ENCODE measurements at places on chromosomes 6 and 20.
A peak's percentile ranks its signal among the peaks of the same experiment; 100 is the strongest.

GRCh38 chr6:1749041-1749440 lies 139.3 kb downstream of the FOXC1 start:
- DNase-seq, result no peak

DNA sequence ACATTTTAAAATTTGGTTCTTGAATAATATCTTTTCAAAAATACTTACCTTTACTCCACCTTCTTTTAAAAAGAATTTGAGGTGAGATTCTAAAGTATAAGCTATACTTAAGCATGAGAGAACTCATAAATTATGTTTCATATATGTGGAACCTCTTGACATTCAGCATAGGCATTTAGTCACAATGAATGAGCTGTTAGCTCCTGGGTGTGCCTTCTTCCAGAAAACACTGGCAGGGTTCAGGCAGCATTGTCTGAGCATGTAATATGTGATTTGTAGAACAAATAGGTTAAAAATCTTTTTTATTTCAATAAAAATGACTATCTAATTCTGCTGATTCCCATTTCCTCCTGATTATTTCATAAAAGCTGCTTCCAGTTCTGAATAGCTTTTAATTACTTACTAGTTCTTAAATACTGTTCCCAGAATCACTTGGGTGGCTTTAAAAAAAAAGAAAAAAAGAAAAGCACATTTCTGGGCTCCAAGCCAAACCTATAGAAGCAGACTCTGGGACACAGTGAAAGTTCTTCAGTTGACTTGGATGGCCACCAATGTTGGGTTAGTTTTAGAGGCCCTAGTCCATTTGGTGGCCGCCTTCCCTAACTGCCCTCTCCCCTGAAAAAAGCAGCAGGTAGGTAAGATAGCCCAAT lies 20.2 kb downstream of the RNF8 start:
- DNase-seq, result no peak

GRCh38 chr6:116070101-116070500 lies 9.4 kb upstream of the FRK start:
- no peak for DNase-seq

GRCh38 chr20:63351811-63352591 lies 9.1 kb downstream of the CHRNA4 start:
- DNase-seq, result no peak

DNA sequence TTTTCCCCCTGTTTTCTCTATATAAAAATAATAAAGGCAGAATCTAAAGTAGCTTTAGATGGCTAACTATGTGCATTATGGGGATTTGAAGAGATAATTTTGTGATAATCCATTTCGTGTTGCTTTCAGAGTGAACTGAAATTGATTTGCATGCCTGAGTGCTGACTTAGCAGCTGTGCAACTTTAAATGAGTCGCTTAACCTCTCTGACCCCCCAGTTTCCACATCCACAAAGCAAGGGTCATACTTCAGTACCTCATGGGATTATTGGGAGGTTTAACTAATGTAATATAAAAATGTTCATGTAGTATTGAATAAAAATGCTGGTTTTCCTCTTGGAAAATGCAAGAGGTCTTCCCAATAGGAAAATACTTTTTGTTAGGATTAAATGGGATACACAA lies 63.8 kb upstream of the FABP7 start:
- no peak for DNase-seq

DNA sequence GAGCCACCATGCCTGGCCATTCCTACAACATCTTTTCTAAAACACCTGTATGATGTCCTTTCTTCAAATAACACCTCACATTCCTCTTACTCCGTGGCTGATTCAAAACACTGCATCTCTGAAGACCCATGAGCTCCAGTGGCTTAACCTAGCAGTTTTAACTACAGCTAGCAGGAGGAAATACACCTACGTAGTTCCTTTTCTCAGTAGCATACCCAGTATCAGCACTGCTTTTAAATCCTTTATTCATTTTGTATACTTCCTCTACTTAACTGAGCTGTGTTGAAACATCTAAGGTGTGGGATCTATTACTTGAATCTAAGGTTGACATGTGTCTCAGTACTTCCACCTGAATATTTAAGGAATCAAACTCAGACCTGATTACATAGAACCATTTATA lies 113.6 kb upstream of the CCDC28A start:
- DNase-seq, result no peak

DNA sequence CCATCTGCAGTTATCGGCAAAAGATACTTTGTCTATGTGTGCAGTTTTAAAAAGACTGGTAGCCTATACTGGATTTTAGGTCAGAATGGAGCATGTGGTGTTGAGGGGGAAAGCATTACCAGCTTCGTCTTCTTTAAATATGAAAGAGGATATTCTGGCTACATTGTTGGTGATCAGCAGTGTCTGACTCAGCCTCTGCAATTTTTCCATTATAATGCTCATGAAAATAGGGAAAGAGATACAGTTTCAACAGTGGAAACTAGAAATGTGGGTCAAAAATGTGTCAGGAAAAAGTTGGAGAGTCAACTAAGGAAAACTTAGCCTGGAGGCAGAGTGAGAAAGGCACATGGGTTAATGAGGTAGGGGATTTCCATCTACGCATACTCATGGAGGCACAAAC lies 45.2 kb downstream of the HDGFL1 start:
- DNase-seq, result no peak

DNA sequence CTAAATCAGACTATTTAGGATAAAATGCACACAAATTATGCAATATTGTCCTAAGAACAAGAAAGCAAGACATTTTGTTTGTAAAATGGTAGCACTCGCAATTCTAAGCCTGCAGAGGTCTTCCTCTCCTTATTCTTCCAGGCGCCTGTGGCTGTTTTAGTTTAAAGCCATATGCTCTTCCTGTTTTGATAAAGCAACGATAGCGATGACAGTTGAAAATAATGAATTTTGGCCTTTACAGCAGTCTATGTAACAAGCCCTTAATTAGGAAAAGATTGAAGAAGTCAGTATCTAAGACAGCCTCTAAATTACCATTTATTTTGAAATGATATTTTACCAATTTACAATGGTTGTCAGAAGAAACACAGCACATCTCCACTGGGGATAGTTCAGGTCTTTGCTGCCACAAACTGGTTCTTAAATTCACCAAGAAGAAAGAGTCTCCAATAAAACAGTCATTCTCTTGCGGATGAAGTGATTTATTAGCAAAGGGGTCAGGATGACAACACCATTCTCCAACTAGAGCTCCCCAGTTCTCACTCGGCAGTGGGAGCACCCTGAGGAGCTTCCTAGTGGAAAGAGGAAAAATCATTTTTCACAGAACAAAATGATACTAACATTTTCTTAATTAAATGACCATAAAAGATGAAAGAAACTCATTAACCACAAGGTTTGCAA lies 21.4 kb downstream of the UBE3D start:
- DNase-seq, result no peak

GRCh38 chr6:136566851-136567250 lies 16.6 kb upstream of the MAP7 start:
- no peak for DNase-seq

GRCh38 chr6:96760153-96760687 lies 77.1 kb downstream of the GPR63 start:
- no peak for DNase-seq

DNA sequence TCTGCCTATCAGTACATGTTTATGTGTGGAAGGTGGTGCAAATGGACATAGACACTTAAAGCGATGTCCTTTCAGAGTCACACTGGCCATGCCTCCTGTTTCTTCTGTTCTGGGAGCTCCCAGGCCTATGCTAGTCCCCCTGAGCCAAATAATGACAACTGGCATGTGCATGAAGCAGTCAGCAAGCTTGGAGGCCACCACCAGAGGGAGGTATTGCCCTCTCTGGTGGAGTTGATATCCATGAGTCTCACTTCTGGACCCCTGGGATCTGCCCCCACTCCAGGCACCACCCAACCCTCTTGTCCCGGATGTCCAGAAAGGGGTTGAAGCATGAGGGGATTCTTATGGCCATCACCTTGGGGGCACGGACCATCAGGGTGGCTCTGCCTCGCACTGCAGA lies 172.2 kb downstream of the AIG1 start:
- peak; percentile 3 for DNase-seq

DNA sequence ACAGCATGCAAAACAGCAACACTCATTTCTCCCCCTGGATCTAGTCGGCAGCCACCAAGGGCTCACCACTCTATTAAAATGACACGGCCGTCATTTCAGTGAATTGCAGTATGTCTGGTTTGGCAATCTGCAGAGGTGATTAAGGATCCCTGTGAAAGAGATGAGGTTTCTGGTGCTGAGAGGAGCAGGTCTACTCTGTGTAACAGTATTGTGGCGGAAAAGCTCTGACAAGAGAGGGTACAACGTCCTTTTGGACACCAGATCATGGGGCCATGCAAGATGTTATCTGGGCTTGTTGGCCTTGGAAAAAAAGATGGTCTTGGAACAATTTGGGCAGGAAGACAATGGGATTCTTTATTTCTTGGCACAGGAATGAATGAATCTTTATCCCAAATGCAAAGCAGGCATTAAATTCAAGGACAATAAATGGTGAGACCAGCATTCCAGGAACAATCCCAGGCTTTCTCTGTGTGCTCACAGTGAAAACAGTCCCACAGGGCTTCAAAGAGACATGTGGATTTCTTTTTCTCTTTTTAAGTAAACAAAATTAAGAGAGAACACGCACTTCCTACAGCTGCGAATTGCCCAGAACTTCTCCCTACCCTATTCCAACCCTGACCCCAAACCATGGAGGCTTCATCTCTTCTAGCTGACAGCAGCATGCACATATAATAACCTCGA lies 33.7 kb upstream of the ADGRF1 start:
- no peak for DNase-seq

DNA sequence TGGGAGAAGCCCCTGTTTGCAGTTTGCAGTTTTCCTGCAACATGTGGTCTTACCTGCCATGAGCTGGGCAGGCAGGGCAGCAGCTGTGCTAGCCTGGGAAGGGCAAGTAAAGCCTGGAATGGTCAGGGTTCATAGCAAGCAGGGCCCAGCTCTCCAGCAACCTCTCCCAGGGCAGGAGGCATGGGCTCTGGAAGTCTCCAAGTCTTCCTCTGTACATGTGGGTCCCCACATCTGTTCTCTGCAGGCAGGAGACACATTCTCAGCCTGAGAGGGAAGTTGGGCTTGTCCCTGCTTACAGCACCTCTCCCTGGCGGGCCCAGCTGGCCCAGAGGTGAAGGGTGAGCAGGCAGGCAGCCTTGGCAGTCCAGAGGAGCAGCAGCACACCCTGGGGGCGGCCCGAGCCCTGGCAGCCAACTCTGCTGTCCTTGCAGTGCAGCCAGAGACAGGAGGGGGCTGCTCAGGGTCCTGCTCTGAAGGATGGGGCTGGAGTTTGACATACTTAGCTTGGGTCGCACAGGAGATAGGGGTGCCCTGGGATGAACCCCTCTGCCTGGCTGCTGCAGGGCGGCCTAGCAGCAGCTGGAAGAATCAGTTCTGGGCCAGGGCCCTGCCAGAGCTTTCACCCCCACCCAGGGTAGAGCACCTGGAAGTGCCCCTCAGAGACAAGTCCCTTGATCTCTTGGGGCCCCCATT lies 176.0 kb downstream of the MRPL14 start:
- DNase-seq, result no peak

DNA sequence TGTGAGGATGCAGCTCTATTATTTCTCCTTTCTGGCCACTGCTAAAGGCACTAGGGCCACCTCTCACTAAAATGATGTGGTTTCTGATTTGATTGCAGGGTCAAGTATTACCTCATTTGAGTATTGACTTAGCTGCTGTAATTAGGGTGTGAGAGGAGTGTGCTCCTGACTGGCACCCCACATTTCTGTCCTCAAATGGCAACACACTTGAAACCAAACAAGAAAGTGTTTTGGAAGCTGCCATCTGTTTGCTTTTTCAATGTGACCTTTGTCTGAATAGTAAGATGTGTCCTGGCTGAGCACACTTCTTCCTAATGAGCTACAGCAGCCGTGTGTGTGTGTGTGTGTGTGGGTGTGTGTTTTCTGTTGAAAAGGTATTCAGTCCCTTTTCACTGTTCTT lies 62.8 kb upstream of the SCP2D1 start:
- DNase-seq, result no peak

GRCh38 chr20:11651138-11651537 lies 266.6 kb upstream of the BTBD3 start:
- DNase-seq, result no peak

GRCh38 chr20:63740070-63740626 lies 572 bp downstream of the SLC2A4RG start:
- DNase-seq, result no peak

DNA sequence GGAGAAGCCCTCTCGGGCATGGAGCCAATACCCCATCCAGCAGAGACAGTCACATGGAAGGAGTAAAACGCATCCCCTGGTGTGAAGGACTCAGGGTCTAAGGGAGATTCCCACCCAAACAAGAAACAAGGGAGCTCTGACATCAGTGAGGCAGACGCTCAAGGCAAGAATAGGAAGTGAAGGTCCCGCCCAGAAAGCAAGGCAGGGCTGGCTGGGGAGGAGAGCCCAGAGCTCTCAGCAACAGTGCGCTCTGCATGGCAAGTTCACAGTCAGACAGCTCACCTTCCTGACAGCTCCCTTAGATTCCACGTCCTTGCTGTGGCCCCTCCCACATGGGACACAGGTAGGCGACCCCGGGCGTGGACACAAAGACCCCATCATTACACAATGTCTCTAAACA lies 85.6 kb downstream of the TTLL2 start:
- no peak for DNase-seq

DNA sequence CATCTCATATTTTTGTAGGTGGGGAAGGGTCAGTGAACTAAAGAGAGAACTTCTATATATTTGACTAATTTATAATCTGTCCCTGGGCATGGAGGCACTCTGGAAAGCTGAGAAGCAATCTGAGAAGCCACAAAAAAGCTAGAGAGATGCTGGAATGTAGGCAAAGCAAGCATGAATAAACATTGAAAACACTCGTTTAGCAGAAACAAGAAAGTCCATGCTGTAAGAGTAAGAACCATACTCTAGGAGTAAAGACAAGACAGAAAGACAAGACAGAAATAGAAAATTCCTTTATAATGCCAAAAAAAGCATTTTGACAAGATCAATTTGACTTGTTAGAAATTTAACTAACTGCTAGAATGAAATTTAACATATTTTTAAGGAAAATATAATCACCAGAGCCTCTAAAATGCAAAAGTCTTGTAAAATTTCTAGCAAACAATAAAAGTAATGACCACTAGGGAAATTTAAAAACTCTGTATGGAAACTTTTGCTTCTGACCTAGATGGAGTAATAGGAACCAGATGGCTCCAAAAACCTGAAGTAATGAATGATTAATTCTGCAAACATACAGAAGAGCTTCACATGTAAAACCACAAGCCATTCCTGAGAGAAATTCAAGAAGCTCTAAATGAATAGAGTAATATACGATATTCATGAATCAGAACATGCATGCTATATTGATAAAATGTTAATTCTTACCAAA lies 625.7 kb upstream of the PTCHD4 start:
- no peak for DNase-seq

GRCh38 chr6:124190256-124190655 lies 386.6 kb downstream of the NKAIN2 start:
- DNase-seq, result no peak

DNA sequence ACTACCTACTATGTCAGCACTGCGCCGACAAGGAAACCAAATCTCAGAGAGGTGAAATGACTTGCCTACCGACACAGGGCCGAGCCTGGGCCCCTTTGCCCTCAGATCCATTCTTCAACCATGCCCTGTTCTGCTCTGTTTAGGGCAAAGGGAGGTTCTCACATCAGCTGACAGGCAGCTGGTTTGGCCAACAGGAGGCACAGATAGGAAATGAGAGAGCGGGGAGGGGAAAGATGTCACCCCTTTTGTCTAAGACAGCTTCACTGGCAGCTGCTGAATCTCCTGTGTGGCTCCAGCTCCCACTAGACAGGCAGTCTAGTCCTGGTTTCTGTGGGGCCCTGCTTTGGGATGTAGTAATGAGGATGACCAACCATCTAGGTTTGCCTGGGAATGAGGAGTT lies 158.7 kb downstream of the TMEM200A start:
- no peak for DNase-seq

- no peak for DNase-seq
These were observed 967.6 kb upstream of the GJE1 start for GRCh38 chr6:141165002-141165665.

- DNase-seq, result no peak
These were observed 22.9 kb downstream of the CNBD2 start for GRCh38 chr20:35991142-35991771.
